ENCODE measurements at places on chromosomes 3 and 15.

DNA sequence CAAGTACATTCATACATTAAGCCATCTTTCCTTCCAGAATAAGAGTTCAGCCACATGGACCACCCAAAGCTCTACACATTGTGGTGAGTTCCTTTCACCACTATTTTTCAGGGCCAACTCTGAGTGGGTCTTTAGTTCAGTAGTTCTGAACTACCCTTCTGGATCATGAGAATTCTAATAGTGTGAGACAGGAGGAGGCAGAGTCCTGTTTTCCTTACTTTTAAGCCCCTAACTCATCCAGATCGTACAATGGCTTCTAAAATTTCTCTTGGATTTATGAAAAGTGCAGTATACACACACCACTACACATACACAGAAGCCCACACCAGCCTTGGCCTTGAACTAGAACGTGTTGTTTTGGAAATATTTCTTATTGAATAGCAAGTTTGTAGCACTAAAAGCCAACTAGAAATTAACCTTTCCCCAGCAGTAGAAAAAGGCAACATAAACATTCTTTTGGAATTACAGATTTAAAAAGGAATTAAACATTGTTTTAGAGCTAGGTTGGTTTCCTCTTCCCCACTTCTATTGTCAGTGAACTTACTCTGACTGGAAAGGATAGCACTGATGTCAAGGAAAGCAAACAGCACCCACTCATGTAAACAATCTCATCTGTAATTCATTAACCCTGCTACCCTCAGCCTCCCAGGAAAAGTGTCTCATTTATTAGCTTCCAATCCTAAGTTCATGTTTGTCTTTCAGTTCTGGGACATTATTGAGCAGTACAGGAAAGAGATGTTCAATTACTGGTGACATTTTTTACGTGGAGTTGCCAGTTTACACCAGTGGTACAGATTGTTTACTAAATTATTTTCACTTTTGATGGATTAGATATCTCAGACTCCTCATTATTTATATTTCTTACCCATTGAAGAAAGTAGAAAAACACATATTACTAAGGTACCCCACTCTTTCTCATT lies 95.7 kb upstream of the AGTR1 start:
- no peak for DNase-seq

DNA sequence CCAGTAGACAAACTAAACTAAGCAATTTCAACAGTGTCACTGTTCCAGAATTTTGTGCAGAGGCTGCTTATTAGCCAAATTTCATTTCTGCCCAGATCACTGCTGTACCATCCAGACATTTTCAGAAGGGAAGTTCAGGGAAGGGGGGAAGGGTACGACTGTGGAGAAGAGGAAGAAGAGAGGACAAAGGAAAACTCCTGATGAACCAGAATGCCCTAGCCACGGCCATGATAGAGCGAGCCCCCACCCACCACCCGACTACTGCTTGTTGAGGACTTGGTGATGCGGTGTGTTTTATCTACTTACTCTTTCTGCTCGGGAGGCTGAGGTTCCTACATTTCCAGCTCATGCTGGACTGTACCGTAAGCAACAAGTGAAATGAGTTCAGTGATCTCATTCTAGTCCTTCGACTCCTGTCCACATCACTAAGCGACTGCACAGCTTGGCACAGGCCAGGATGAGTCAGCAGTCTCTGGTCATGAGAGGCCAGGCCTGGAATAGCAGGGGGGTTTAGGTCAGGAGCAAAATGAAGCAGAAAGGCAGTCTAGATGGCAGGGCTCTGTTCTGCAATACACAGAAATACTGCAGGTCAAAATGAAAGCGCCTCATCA lies 330.8 kb downstream of the TIGIT start:
- peak; percentile 93 for DNase-seq

DNA sequence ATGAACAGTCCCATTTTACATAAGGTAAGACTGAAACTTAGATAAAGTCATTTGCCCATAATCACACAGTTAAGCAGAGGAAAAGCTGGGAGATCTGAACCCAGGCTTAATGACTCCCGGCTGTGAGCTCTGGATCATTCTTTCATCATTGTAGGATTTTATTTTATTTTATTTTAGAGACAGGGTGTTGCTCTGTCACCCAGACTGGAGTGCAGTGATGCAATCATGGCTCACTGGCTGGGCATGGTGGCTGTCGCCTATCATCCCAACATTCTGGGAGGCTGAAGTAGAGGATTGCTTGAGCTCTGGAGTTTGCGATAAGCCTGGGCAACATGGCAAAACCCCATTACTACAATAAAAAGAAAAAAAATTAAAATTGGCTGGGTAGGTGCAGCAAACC lies 31.2 kb upstream of the RAF1 start:
- no peak for DNase-seq

DNA sequence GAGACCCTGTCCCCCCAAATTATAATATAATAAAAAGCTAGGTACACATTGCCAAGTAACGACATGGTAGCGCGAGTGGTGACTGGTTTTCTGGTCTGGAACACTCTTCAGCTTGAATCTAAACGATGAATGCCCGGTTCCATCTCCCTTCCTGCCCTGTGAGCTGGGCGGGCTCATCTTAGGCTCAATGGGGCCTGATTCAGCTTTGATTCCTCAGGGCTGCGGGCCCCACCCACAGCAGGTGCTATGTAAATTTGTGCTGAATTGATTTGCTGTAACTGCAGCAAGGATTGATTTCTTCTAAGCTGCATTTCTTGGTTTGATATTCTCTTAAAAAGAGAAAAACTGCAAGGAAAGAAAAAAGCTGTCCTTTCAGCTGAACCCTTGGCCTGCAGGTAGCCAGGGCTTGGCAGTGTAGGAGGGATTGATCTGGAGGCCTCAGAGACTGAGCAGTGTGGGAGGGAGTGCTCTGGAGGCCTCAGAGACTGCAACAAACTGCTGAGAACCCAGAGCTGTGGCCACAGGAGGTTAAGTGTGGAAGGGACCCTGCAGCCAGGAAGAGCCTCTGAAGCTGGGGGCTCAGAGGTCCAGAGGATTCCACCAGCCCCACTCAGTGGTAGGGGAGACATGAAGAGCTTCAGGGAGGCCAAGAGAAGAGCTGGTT lies 231.6 kb downstream of the XXYLT1 start:
- DNase-seq, result no peak

GRCh38 chr15:27989838-27990237 lies 109.3 kb downstream of the OCA2 start:
- DNase-seq, result no peak

DNA sequence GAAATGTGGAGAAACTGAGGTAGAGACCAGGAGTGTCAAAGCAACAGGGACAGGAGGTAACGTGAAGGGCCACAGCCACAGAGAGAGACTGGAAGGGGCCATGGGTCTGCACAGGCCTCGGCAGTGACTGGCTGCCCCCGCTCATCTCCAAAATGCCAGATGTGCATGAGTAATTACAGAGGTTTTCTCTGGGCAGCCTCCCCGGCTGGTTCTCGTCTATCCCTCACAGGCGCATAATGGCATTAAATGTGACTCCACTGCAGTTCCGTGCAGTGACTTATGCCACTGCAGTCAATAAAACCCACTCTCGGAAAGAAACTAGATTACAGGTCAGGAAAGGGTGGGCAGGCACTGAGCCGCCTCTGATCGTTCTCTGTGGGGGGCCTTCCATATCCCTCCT lies 74.7 kb downstream of the WDR76 start:
- DNase-seq, result no peak

DNA sequence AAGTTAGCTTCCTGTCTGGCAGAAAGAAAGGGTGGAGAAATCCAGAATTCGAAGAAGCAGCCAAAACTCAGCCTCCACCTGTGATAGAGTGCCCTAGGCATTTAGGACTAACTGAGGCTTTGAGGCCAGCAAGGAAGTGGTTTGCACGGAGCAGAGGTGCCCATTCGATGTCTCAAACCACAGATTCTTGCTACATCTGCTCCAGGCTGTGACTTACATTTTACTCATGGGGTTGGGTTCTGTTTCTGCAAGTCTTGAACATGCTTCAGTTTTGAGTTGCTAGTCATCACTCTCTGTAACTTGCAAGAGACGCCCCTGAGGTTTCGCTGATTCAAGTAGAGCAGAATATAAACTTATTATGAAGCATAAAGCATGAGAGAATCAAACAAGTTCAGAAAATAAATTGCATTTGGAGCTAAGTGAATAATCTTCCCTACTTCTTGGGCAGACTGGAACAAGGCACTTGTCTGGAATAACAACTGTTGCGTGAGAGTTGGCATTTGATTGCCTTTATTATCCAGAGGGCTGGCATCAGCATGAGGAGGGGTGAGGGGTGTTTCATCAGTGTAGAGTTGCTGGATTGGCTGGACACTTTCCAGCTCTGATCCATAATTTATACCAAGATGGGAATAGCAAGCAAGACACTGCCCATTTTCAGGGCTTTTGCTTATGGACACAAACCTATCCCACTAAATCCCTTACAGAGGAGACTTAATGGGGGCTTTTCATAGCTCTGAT lies 256.5 kb downstream of the AGBL1 start:
- no peak for DNase-seq

DNA sequence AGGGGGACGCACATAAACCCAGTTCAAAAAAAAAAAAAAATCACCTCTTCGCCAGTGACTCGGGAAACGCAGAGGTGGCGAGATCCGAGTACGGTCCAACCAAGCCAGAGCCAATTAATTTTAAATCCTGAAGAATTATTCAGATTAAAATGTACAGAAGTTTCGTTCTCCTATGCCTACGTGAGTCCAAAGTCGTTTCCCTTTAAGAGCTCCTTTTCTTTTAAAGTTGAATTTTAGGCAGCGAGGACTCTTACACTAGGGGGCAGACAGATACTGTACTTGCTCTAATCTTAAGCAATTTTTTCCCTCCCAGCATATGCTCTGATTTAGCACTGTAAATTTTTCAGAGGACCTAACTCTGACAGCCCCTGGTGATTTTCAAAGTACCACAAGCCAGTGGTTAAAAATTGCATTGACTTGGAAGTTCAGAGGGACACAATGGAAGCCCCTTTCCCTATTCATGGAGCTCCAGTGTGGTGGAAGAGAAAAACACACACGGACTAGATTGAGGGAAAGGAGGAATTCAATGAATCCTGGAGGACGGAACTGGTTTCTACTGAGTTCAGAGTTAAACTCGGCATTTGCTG lies 3.3 kb upstream of the NR2F2 start:
- no peak for DNase-seq

DNA sequence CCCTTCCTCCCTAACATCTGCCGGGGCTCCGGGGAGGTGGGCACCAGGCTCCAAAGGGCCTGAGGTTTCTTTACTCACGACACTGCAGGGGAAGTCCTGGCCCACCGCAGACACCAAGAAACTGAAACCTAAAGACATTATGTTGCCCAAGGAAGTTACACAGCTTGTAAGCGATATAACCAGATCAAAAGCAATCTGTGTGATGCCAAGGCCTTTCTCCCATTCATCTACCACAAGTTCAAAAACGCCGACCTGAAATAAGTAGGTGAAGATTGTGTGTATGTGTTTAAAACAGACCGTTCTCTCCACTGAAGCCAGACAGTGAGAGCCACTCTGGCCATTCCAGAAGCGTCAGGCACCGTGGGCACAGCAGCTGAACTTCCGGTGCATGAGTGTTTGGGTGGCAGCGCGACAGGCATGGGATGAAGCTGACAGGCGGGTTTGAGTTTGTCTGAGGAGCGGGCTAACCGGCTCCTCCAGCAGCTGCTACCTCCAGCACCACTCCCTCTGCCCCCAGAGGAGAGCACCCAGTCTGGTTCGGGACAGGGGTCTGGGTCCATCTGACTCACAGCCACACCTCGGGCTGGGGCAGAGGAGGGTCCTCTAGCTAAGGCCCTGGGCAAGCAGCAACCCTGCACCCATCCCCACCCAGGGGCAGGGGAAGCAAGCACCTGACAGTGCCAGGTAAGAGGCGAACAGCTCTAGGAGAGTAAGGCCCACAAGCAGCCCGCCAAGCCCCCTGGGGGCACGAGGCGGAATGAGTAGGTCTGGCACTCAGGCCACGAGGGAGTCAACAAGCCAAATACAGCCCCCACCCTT lies 1.3 kb downstream of the TNK2 start:
- DNase-seq, result no peak

DNA sequence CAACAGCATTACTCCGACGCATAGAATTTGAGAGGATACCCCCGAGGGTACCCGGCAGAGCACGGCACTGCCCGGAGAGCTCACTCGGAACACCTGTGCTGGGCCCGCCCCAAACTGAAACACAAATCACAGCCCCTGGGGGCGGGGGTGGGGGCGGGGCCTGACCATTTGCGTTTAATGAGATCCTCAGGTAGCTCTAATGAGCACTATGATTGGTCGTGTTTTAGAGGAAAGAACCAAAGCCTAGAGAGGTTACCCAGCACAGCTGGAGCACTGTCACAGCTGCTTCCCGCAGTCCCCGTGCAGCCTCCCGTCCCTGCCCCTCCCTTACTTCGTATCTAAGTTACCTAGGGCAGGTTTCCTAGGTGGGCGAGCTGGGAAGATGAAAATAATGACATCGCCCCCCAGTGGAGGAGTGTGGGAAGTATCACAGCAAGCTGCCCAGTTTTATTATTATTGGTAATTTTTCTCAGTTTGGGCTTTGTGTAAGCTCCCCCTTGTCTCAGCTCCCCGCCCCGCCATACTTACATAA lies 187.1 kb downstream of the PDE8A start:
- DNase-seq, result no peak

DNA sequence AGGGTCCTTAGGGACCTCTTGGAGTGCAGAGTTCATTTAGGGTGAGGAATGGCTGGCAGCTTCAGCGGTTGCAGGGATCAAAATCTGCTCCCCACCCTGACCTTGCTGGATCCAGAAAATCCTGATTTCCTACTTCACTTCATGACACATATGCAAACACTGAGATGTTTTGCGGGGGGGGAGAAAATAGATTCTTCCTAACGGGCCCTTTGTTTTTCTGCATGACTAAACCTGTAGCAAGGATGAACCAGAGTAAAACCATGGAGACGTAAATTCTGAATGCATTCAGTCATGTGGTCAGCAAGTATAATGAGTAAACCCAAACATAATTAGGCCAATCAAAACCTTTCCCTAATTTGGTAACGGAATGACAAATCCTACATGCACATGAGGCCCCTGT lies 20.0 kb upstream of the RBP1 start:
- no peak for DNase-seq

DNA sequence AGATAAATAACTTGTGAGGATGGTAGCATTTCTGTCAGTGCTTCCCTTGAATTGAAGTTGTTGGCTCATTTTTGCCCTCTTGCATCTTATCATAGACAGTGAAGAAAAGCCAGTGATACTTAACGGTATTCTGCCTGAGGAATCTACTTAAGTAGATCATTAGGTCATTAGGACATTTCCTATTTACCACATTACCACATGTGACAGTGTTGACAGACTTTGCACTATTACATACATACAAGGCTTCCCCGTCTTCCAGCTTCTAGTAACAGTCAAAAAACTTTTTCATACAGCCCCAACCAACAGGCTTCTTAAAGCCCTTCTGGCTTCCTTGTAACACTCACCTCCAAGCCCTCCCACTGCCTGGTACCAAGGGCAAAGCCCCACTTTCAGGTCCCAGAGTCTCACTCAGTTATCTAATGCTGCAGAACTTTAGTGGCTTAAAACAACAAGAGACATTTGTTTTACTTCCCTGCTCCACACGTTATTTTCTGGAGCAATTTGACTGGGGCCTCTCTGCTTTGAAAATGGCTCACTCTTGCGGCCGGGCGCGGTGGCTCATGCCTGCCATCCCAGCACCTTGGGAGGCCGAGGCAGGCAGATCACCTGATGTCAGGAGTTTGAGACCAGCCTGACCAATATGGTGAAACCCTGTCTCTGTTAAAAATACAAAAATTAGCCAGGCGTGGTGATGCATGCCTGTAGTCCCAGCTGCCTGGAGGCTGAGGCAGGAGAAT lies 40.0 kb downstream of the ASB7 start:
- no peak for DNase-seq

Measured in putamen (tissue), 1 donor.